ENCODE measurements at places on chromosomes 4 and X. TPM values are rescaled to one million over a fixed set of nuclear protein-coding genes. Genes with fewer than 3 reads are reported as not detected.

DNAAF6 gene
- total RNA-seq, result not detected

ANXA5 gene
- 570 TPM for total RNA-seq

HTR2C gene
- under 0.01 TPM for total RNA-seq

NXF2 gene
- not detected for total RNA-seq

MAGEB2 gene
- total RNA-seq, result not detected

RAB33A gene
- 0.33 TPM for total RNA-seq

PLS3 gene
- 225 TPM for total RNA-seq

PDZD4 gene
- not detected for total RNA-seq

GSX2 gene
- not detected for total RNA-seq

FATE1 gene
- total RNA-seq, result not detected

All from placental epithelial cell (primary cell).